ENCODE measurements at places on chromosomes 3 and 15. TPM values are rescaled to one million over a fixed set of nuclear protein-coding genes. Genes with fewer than 3 reads are reported as not detected.

The SGO1 gene
- total RNA-seq, result 15.8 TPM

The CLCN2 gene
- total RNA-seq, result 5.4 TPM

The MUC20 gene
- 0.74 TPM for total RNA-seq

The MIX23 gene
- total RNA-seq, result 50.7 TPM

The CCDC54 gene
- not detected for total RNA-seq

The IL17RC gene
- 26.8 TPM for total RNA-seq

The EXOG gene
- 10.4 TPM for total RNA-seq

The SCG5 gene
- total RNA-seq, result 2.3 TPM

The ESYT3 gene
- total RNA-seq, result 0.79 TPM

The SLC27A2 gene
- total RNA-seq, result 38.5 TPM

The FAM219B gene
- total RNA-seq, result 24.8 TPM

Data from A549 treated with dexamethasone at 1 μM for 4 hours (cell line).